ENCODE measurements at places on chromosomes 11 and 22.
A peak's percentile ranks its signal among the peaks of the same experiment; 100 is the strongest.

- no peak for DNase-seq
Observed at GRCh38 chr11:134223121-134223520, 646 bp downstream of the NCAPD3 start.

DNA sequence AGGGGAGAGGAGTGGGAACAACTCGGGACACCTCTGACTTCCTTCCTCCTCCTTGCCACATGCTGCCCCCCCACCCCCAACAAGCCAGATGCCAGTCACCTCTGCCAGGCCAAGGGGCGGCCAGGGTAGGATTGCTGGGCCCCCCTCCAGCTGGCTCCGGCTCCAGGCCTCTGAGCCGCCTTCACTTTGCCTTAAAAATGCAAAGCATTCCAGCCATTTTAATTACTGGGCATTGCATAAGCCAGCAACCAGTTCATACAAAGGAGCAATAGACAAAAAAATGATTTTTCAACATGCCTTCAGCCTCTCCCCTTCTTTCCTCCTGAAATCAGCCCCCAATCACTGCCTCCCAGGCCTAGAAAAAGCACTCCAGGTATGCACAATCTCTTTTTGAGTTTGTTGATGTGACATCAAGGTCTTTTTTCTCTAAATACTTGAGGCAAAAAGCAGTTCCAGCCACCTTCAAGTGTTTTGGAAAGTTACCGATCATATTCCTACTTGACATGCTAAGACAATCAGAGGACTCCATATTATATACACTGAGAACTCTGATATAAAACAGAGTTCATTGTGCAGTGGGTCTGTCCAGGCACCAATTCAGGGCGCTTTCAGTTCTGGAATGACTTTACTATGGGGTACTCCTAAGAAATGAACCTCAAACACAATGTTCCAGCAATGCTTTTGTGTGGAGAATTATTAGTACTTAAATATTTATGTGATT is 12.4 kb upstream of the TIMP3 start:
- no peak for DNase-seq

- DNase-seq: no peak
Observed at GRCh38 chr22:25510876-25511275, 53.6 kb upstream of the GRK3 start.

GRCh38 chr11:102891736-102892135 is 17.0 kb upstream of the MMP12 start:
- no peak for DNase-seq

DNA sequence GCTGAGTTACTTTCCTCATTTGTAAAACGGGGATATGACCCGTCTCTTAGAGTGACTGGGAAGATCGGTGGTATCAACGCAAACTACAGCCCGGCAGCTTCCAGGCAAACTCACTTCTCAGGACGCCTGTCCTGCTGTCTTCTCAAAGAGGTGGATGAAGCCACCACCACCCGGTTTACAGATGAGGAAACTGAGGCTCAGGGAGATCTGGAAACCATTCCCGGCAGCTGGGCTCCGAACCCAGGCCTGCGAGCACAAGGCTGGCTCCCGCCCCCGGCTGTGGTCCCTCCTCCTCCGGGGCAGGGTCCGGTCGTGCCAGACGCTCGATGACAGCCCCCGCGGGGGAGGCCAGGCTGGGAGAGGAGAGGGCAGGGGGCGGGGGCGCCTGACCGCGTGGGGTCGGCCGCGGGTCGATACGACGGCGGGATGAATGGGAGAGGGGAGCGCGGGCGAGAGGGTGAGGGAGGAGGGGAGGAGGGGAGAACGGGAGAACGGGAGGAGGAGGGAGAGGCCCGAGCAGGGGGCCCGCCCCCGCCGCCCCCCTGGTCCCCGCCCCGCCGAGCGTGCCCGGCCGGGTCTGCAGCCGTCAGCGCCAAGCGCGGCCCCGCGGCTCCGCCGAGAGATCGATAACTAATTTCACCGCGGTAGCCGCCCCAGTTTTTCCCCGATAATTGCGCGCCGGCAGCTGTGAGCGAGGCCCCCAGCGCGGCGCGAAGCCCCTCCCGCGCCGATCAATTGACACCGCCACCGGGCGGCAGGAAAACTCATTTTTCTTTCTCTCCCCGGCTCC is 14.0 kb downstream of the IGLL1 start:
- DNase-seq: no peak

- no peak for DNase-seq
Observed at GRCh38 chr22:28379075-28379779, 300.4 kb downstream of the TTC28 start.

GRCh38 chr11:118657238-118657637 is 22.2 kb downstream of the TREH start:
- no peak for DNase-seq

GRCh38 chr11:2268729-2269600 is 1.4 kb downstream of the ASCL2 start:
- peak; percentile 78 for DNase-seq
